ENCODE measurements at places on chromosomes 5 and 9.
A peak's percentile ranks its signal among the peaks of the same experiment; 100 is the strongest.

- DNase-seq = no peak
Observed at GRCh38 chr9:6834306-6834705, 76.5 kb downstream of the KDM4C start.

DNA sequence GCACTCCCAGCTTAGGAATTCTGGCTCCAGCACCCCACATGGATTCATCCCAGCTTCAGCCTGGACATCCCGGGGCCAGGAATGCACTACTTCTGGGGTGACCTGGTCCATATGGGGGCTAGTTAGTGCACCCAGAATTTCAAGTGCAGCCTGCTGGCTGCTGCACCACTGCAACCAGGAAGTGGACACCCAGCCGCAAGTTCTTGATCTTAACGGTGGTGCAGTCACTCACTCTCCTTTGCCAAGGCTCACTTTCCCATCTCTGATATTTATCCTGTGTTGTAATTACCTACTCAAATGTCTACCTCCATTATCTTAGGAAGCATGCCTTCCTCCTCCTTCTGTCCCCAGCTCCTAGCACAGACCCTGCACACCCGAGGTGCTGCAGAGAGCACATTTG is 26.2 kb upstream of the RAB14 start:
- DNase-seq = no peak

DNA sequence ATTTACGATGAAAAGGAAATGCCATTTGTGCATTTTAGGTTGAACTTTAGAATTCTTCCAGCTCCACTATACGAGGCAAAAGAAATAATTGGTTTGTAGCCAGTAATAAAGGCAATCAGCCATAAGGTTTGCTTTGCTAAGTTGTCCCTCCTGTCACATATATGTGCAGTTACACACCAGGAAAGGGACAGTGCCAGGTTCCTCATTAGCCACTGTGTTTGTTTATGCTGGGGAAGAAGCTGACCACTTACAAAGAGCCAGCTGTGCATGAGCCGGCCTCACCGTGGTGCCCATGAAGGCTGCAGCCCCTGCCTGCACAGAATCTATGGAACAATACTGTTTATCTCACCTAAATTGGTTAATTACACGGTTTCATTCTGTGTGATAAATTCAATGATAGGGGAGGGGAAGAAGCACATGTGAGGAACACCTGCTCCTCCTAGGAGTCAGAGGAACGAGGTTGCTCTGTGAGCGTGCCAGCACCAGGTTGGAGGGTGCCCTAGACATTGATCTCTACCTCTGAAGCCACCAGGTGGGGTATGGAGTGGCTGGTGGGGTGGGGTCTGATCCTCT is 173.8 kb upstream of the DAP start:
- DNase-seq = no peak

DNA sequence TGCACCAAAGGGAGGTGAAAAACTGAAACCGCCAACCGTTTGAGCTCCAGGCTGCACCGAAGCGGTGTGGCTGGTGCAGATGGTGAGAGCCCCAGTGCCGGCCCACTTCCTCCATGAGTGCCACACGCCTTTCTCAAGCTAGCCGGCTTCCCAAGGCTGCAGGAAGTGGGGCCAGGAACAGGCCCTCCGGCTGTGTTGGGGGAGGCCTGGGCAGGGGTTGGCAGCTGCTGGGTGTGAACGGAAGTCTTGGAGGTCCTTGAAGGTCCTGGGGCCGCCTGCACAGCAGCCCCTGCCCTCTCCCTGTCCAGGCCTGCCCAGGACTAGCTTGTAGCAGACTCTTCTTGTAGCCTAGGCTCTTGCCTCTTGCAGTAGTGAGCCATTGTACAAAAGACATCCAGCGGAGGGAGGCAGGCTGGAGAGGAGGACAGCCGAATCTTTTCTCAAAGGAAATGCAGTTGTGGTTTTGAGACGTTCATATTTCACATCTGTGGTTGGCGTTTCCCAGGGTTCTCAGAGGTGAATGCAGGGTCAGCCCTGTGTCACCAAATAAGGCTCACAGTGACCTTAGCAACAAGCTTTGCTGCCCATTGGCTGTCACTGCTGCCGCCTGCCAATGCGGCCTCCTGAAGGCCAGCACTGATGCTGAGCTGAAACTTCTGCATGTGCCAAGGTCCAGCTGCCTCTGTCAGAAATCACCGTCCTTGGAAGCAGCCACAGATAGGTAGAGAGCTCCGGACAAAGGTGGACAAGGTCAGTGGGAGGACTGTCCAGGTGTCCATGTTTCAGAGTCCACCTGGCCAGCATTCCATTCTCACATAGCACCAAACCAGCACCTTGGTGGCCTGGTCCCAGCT is 23.9 kb downstream of the IRF1 start:
- no peak for DNase-seq

GRCh38 chr5:65734921-65735320 is 12.9 kb downstream of the NLN start:
- DNase-seq = no peak

DNA sequence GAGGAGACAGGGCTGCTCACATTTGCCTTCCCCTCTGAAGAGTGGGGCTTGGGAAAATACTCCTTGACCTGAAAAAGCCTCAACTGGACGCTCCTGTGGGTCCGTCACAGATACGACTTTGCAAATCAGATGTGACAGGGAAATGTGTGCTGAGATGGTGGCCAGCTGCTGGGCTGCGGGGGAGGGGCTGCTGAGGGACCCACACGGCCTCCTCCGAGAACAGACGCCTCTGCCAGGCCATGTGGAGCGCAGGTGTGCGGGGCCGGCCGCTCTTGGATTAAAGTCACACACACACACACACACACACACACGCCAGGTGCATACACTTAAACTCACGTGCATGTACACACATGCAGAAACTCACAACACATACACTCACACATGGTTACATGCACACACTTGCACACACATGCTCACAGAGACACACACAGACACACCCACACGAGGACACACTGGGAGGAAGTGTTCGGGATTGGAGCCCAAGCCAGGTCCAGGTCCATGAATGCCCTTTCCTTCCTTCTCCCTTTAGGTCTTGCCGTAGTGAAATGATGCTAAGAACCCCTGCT is 167.4 kb downstream of the GAPVD1 start:
- DNase-seq = peak; percentile 93

GRCh38 chr5:109453251-109453650 is 43.5 kb upstream of the PJA2 start:
- DNase-seq = no peak

GRCh38 chr5:42620579-42621216 is 135.9 kb upstream of the CCDC152 start:
- DNase-seq = no peak

- no peak for DNase-seq
Observed at GRCh38 chr5:133870661-133871060, 97.8 kb downstream of the C5orf15 start.

GRCh38 chr9:75200892-75201470 is 112.7 kb downstream of the OSTF1 start:
- DNase-seq = no peak

DNA sequence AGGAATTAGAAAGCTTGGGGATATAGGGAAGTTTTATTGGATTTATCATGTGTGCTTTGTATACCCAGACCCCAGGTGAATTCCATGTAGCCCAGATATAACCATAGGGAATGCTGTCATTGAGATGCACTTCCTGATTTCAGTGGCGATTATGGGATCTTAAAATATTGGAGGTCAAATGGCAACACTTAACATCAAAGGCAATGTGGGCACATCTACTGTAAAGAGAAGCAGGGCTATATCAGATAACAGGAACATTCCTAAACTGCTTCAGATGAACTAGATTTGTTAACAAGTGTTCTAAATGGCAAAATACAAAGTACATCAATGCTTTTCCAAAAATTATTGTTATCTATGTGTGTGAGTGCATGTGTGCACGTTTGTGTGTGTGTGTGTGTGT is 883.5 kb upstream of the EDIL3 start:
- no peak for DNase-seq

GRCh38 chr9:91391818-91392217 is 30.1 kb upstream of the AUH start:
- no peak for DNase-seq

DNA sequence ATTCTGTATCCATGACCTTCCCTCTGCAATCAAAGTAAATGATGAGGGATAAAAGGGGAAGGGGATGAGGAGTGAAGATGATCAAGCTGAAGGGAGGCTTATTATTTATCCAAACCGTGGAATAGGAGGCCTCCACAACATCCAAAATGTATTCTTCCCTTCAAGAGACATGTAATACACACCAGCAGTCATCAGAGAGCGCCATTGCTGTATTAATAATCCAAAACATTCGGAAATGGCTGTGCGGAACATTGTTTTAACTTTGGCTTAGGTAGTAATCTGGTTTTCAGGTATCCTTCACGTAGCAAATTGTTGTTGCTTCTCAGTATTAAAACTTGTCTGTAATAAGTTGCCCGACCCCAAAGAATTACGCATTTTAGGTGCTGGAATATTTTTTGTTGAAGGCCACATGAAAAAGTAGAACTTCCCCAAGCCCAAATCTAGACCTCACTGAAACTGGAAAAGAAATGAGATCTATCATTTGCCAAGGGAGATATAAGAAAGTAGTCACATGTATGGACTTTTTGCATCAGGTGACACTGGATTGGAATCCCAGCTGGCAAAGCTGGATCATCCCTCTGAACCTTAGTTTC is 2.6 kb upstream of the BOD1 start:
- DNase-seq = peak; percentile 36

GRCh38 chr5:12861886-12862654 is 957.8 kb upstream of the CTNND2 start:
- no peak for DNase-seq

GRCh38 chr5:132776131-132776937 is 705 bp downstream of the SEPTIN8 start:
- peak; percentile 66 for DNase-seq

DNA sequence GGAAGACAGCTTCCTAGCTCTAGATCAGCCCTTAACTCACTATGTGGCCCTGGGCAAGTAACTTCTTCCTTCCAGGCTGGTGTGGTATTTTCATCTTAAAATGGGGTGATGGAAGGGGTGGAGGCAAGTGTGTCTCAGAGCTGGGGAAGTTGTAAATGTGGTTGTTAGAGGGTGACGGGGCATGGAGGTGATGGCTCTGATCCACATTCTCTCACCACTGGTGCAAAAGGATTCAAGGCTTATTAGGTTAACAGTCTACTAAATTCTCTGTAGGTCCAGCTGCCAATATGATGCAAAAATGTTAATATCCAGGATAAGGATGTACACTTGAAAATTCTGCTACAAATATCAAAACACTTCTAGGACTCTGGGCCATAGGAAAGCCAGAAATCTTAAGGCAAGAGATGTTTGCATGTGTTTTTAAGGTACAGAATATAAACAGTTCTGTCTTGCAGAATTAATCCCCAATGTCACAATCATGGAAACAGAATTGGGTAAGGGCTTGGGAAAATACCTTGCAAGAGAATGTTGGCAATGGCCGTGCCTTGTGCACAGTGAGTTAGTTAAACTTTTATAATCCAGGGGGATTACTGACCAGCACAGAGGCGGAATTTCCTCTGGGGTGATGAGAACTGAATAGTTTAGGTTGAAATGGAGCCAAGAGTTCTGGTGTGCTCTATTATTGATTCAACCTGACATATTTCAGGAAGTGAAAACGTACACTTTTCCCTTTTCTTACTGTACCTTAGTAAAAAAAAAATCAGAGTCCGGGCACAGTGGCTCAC is 19.8 kb downstream of the TNFSF15 start:
- no peak for DNase-seq

GRCh38 chr5:76175821-76176403 is 92.7 kb downstream of the SV2C start:
- DNase-seq = peak; percentile 39

- DNase-seq = peak; percentile 52
Observed at GRCh38 chr5:37847978-37848425, 8.2 kb upstream of the GDNF start.

DNA sequence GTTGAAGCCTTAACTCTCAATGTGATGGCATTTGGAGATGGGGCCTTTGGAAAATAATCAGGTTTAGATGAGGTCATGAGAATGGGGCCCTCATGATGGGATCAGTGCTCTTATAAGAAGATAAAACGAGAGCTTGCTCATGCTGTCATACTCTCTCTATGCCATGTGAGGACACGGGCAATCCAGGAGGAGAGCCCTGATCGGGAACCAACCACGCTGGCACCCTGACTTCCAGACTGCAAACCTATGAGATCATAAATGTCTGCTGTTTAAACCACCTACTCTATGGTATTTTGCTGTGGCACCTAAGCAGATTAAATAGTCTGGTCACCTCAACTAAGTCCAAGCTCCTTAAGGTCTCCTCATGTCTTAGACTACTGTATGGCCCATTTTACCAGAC is 10.0 kb downstream of the HMGCS1 start:
- peak; percentile 33 for DNase-seq

DNA sequence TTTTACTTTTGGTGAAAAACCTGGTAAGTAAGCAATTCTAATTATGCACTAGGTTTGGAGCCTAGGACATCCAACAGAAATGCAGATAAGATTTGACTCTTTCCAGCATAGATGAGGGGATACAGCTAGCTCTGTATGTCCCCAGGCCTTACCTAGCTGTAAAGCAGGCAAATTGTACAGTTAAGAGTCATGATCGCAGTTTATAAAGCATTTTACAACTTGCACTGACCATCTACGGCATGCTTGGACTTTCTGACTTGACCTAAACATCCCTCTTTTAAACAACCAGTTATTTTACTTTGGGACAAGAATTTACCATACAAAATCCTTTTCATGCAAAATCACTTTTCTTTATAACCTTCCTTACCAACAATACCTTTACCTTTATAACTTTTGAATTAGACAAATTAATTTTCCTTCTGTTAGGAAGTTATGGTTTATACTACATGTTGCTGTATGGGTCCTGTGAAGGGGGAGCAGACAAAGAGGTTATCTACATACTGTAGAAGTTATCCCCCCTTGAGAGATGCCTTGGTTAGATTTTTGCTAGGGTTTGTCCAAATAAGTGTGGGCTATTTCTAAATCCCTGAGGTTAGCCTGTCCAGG is 36.8 kb downstream of the FGD3 start:
- peak; percentile 21 for DNase-seq

DNA sequence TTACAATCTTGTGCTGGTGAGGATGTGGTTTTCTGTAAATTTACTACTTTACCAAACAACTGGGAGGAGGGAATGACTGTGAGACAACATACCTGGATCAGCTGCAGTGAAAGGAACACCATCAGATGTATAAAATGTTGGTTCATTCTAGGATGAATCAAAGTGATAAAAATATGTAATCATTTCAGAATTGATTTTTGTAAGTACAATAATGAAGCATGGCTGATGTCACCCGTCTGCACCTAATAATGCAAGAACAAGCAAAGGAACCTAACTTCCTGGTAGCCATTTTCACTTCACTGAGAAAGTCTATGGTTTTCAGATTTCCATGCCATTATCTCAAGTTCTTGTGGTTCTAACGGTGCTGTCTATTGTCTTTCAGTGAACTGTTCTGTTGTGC is 18.7 kb upstream of the C5orf34 start:
- no peak for DNase-seq
